ENCODE measurements at places on chromosomes 7 and 10. TPM values are rescaled to one million over a fixed set of nuclear protein-coding genes. Genes with fewer than 3 reads are reported as not detected.
A peak's percentile ranks its signal among the peaks of the same experiment; 100 is the strongest.

DNA sequence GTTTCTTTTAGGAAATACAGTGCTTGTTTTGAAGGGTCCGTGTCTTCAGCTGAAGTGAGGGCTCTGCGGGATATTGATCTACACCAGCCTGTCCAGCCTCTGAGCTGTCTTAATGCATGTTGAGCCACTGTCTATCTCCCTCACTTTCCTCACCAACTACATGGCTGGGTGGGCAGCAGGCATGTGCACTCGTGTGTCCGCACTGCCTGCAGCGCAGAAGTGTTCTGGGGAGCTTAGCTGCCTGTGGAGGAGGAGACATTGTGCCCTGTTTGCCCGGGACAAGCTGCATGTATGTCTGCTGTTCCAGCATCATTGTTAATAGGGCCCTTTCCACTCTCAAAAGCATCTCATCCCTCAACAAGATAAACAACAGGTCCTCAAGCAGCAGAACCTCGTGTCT, 133.1 kb upstream of the EEPD1 start:
- no peak for DNase-seq

TMEM236 gene
- total RNA-seq: 0.33 TPM

DNA sequence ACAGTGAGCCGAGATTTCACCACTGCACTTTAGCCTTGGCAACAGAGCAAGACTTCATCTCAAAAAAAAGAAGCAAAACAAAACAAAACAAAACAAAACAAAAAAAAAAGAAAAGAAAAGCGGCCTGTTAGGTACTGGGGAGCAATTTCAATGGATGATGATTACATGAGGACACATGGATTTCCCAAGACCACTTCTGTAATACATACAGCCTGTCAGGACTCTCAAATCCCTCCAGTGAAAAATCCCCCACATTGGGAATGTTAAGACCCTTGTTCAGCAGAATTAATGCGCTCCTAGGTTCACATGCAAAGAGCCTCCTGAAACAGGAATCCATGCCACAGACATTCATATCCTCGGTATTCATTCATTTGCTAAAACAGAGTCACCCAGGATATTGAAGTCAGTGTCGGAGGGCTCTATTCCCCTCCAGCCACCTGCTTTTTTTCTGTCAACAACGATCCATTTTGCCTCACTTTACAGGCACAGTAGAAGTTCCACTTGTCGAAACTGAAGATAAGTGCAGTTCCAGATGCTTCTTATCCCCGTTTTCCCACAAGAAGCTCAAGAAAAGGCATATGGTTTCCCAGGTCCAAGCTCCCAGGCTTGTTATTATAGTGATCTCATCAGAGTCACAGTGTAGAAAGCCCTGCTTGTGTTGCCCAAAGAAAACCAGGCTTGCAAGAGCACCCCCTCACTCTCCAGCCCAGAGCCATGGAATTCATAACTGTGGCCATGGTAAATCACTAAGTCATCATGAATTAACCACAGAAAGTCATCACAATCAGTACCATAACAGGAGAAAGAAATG, 20.2 kb downstream of the SLC16A12 start:
- no peak for DNase-seq

GRCh38 chr7:1124164-1124563, 35.8 kb downstream of the ZFAND2A start:
- peak; percentile 35 for DNase-seq

OR2A42 gene
- total RNA-seq: 0.10 TPM

All from ovary (tissue), 10 donors.